Stimulated activated CD4-positive, alpha-beta T cell treated with anti-CD3 and anti-CD28 coated beads, Interleukin-1b, Interleukin-23, amount 100 ng/mL, for 1 hour (primary cell): ENCODE measurements at places on chromosomes 11 and 22.
A peak's percentile ranks its signal among the peaks of the same experiment; 100 is the strongest.

DNA sequence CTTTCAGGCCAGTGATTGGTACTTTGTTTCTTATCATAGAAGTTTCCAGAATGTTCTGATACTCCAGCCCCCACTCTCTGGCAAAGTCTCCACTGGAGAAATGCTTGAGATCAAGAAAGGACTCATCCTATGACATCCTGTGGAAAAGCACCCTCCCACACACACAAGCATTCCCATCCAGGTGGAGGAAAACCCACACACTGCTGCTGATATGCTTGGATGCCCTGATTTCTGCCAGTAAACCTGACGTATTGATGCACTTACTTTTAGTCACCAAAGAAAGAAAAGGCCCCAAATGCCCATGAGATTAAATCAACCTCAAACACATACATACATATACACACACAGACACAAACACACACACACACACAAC, 9.2 kb upstream of the SLC5A12 start:
- no peak for DNase-seq

GRCh38 chr11:22989371-22989770, 129.1 kb upstream of the CCDC179 start:
- DNase-seq = no peak

DNA sequence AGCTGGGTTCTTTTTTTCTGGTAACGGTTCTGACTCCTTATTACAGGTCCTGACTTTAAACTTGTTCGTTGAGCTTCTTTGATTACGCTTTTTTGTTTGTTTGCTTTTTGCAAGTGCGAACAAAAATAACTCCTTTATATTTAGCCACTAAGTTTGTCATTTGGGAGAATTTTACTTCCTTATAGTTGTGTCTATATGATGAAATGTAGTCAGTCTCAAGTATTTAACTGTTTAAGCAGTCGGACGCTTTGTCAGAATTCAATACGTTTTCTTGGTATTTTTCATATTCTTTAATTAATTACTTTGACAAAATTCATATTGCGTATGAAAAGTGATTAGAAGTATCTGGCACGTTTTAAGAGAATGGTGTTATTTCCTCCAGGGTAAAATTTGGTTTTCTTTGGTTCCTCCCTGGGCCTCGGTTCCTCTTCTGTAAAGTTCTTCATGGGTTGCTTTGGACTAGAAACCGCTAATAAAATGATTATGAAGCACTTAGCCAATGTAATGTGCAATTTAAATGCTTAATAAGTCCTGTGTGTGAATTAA, 1.3 kb downstream of the CBL start:
- DNase-seq = no peak

GRCh38 chr11:125494974-125495725, 915 bp downstream of the FEZ1 start:
- no peak for DNase-seq

DNA sequence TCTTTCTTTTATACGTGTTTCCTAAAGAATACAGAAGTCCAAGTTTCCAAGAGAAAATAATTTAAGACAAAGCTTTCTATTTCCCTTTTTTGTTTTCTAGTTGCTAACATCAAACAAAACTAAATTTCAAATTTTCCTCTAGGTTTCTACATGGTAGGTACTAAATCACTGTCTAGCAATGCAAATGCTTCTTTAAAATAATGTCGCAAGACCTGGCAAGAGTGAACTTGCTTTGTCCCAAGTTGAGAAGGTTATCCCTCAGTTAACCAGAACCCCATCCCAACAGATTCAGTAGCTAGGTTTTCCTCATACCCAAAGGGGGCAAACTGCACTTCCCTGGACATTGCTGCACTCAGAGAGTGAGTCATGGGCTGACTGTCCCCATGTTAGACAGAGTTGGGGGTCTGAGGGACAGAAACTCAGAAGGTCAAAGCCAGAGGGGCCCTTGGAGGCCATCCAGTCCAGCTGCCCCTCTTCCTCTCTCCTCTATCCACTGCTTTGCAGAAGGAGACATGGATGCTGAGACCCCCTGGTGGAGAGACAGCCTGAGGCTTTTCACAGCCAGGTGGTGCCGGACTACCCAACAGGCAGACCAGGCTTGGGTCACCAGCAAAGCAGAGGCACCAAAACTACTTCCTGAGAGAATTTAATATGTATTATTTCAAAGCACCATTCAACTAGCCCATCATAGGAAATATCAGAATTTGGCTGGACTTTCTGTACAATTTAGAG, 23.1 kb downstream of the OR2AT4 start:
- DNase-seq = no peak

DNA sequence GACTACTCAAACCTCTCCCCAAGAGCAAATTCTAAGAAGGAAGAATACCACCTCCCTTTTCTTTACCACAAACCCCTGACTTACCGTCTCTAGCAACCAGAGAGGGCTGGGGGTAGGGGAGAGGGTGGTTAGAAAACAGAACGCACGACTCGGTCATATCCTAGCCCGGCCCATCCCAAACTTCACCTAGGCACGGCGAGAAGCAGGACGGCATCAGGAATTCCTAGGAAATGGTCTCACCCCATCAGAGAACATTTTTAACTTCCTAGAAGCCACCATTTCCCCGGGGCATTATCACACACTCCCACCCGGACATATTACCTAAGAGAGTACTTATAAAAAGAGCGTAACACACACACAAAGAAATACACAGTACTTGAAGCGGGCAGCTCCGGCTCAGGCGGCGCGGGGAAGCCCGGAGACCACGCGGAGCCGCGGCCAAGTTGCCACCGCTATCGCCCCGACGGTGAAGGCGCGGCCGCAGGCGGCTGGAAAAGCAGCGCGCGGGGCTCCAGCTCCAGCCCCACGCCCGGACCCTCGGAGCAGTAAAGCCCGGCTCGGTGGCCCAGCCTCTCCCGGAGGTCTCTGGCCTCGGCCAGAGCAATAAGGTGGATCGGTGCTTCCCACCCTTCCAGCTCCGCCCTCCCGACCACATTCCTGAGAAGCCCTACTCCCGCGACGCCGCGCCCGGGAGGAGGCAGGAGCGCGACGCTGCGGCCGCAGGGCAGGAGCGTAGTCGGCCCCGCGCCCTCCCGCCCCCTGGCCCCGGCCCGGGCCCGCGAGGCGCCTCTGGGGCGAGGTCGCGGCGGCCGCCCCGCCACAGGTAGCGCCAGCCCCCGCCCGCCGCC, 878 bp downstream of the RRAS2 start:
- DNase-seq = peak; percentile 8

DNA sequence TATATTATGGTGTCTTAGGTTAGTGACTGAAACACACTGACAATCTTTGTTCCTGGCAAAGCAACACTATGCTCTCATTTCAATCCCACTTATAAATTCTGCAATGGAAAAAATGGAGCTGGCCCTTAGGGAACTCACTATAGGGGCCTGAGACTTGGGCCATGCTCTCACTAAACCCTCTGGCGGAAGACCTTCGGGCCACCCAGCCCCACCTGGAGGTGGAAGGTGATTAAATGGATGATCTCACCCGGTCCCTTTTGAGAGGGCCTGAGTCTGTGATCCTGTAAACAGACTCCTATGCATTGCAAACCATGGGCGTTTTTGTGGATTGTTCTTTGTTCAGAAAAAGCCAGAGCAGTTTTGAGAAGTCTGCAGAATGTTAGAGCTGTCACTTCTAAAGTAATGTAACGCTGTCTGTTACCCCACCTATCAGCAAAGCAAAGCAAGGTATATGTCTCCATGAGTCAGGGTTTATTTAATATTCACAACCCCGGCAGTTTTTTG, 17.0 kb upstream of the CDON start:
- no peak for DNase-seq

DNA sequence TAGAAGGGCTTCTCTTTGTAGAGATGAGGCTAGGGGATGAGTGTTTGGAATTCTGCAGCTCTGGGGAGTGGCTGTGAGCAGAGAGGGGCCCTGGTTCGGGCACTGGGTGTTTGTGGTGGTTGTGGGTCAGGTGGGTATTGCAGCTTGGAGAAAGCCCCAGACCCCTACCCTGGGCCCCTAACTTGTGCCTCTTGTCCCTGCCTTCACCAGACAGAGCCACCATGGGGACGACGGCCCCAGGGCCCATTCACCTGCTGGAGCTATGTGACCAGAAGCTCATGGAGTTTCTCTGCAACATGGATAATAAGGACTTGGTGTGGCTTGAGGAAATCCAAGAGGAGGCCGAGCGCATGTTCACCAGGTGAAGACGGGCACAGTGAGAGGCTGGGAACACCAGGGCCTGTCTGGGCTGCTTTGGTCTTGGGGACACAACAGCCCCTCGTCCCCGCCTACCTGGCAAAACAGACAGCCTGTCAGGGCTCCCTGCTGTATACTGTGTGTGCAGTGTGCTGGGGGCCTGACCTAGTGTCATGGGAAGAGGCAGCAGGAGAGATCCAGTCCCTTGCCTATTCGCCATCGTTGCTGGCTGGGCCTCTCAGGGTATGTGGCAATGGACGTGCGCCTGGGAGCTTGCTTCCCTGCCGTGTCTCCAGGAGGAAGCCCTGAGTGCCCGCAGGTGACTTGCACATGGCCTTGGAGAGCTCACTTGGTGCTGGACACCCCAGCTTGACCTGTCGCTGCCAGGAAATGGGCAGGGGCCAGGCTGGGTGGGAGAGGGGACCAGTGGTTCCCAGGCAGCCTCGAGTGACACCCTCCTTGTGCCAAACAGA, 4.3 kb downstream of the INCENP start:
- no peak for DNase-seq

- no peak for DNase-seq
These were observed 84.0 kb upstream of the PITPNB start for GRCh38 chr22:28002863-28003565.

DNA sequence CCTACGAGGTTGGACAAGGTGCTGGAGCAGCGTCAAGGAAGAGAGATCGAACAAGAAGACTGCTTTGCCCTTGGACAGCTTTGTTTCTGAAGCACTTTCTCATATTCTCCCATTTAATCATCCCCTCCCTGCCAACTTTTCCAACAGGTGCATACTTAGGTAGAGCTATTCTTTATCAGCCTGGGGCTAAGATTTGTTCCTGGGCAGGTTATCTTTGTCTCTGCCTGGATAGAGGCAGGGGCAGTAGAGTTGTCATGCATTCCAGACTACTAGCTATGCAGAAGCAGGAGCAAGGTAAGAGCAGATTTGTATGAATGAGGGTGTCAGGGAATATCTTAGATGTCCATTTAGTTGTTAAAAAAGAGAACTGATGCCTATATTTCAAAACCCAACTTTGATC, 82.3 kb downstream of the PTPRJ start:
- no peak for DNase-seq

GRCh38 chr11:68524681-68525080, 64.1 kb downstream of the PPP6R3 start:
- no peak for DNase-seq

GRCh38 chr11:60121264-60121663, 32.8 kb downstream of the MS4A2 start:
- DNase-seq = no peak

DNA sequence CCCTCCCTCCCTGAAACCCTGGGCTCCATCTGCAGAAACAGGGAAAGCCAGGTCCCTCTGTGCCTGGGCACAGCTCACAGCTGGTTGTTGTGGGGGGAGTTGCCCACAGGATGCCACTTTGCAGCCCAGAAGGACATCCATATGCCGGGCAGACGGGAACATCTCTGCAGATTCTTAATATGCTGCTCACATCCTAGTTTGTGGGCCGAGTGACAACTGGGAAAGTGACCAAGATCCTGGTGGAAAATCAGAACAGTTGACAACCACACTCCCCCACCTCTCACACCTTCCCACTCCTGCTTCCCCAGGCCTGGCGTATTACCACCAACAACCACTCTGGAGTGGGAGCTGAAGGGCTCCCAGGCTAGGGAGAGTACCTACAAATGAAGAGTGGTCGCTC, 7.3 kb upstream of the SCGB1A1 start:
- DNase-seq = no peak

DNA sequence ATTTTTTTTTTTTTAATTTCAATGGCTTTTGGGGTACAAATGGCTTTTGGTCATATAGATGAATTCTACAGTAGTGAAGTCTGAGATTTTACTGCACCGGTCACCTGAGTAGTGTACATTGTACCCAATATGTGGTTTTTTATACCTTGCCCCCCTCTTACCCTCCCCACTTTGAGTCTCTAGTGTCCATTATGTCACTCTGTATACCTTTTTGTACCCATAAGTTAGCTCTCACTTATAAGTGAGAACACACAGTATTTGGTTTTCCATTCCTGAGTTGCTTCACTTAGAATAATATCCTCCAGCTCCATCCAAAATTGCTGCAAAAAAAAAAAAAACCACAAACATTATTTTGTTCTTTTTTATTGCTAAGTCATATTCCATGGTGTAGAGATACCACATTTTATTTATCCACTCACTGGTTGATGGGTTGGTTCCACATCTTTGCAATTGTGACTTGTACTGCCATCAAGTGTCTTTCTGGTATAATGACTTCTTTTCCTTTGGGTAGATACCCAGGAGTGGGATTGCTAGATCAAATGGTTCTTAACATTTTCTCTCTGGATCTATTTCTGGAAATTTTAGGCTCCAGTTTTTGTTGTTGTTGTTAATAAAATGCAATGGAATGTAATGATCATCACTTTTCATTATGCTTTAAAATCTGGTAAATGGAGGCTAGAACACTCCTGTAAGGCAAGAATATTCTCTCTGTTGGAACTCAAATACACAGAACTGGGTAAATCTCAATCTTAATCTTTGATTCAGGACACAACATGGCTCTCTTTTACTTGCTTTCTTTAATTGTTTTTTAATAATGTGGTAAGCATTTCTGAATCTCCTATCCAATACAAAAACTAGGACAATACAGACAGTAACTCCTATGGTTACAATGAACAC, 10.3 kb downstream of the NEAT1 start:
- DNase-seq = no peak

GRCh38 chr11:115605871-115606497, 101.8 kb upstream of the CADM1 start:
- DNase-seq = no peak

DNA sequence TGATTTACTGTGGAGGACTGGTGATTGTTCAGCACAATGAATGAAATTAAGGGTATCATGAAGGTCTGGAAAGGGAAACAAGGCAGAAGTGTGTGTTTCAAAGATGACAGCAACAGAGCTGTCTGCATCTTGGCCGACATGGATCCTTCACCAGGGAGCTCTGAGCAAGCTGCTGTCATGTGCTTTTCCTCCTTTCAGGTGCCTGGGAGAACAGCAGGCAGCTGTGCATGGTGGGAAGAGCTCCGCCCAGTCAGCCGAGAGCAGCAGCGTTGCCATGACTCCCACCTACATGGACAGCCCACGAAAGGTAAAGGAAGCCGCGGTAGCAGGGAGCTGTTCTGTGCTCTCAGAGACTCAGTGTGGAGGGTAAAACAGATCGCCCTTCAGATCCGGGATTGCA, 87.1 kb upstream of the YWHAH start:
- no peak for DNase-seq

DNA sequence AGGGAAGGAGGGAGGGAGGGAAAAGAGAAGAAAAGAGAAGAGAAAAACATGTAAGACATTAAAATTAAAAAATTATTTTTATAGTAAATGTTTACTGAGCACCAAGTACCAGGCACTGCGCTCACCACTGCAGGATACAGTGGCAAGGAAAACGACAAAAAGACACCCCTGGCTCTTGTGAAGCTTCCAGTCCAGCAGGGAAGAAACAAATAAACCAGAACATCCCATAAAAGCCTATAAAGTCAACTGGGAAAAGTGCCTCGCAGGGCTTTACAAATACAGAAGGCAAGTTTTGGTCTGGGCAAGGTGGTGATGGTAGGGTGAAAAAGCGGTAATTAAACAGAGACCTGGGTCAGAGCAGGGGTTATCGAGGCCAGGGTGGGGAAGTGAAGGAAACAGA, 33.6 kb downstream of the LARGE1 start:
- DNase-seq = no peak

- no peak for DNase-seq
These were observed 78.6 kb downstream of the RTL6 start for GRCh38 chr22:44419429-44419828.

GRCh38 chr11:35943713-35944502, at the start of gene LDLRAD3:
Gene LDLRAD3 (plus strand): TSS chr11:35944062. CDS start chr11:35944099, 37 bp downstream.
- no peak for DNase-seq
